Esophagus squamous epithelium (tissue), 5 donors: ENCODE measurements at places on chromosomes 3 and 15.

DNA sequence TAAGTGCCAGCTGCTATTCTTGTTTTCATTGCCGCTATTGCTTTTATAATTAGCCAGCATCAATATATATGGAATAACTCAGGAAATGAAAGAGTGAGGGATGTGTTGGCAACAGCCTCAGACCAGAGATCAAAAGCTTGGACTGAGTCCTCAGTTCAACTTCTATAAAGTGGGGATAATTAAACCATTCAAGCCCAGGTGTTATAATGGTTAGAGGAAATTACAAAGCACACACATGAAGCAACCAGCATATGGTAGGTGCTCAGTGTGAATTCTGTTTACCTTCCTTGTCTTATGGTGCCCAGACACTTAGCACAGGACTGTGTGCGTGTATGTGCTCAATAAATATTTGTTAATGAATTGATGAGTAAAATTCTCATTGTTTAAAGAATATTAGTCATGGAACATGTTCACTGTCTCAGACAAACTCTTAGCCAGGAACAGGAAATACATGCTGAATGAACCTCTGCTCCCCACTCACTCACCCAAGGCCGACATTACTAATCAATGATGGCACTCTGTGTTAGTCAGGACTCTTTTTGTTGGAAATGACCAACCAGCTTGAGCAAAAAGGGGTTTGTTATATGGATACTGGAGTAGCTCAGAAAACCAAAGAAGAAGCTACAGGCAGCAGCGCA lies 16.7 kb upstream of the CCDC174 start:
- no peak for DNase-seq

GRCh38 chr15:52278135-52278534 lies 17.5 kb downstream of the MYO5C start:
- DNase-seq = no peak

DNA sequence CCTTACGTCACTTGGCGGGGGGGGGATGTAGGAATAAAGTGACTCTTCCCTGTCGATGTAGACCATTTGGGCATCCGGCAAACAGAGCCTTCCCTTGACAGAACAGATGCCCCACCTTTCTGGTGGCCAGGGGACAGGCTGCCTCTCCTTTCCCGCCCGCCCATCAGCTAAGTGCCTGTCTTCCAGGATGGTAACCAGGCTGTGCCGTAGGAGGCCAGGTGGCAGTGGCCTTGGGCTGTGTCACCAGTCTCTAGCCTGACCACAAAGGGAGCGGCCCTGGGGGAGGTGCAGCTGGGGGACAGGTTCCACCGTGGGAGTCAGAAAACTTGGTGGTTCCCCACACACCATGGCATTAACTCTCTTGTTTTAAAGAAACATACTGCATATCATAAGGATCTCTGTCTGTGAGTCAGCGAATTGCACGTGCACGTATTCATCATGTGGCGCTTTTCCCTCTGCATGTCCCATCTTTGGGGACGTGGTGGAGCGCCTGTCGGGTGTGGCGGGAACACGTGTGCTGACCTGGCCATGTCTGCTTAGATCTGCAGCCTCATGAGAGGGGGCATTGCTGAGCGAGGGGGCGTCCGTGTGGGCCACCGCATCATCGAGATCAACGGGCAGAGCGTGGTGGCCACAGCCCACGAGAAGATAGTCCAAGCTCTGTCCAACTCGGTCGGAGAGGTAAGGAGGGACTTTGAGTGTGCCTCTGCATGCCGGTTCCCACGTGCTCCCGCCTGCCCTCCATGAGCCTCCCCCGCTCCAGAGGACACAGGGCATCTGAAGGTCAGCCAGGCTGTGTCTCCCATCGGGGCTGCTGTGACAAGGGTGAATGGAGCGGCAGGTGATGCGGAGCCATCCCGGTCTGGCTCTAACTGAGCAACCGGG lies 156.0 kb downstream of the NSMCE3 start:
- DNase-seq = no peak

- DNase-seq = no peak
Measured at GRCh38 chr15:59741274-59741906, 52.3 kb upstream of the BNIP2 start.

GRCh38 chr15:99053380-99054024 lies 45.9 kb upstream of the PGPEP1L start:
- no peak for DNase-seq
